ENCODE measurements at places on chromosomes 4 and X.

DNA sequence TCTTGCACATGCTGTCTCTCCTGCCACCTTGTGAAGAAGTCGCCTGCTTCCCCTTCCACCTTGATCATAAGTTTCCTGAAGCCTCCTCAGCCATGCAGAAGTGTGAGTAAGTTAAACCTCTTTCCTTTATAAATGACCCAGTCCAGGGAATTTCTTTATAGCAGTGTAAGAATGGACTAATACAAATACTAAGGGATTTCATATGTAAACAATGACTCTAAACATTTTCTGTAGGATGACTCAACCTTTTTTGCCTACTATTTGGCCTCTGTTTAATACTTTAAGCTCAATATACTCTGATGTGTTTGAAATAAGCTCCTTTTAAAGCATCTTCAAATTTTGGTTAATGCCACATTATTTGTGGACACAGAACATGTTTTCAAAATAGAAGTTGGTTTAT, 813.5 kb upstream of the SLIT2 start:
- no peak for DNase-seq

- DNase-seq = no peak
These were observed 121.1 kb upstream of the FAM9C start for GRCh38 chrX:13165266-13166189.

GRCh38 chrX:110173192-110174175, 144.4 kb downstream of the AMMECR1 start:
- DNase-seq = no peak

- DNase-seq = no peak
These were observed 46.1 kb upstream of the CITED1 start for GRCh38 chrX:72351606-72352334.

GRCh38 chr4:74796631-74797030, 2.3 kb upstream of the BTC start:
- no peak for DNase-seq

DNA sequence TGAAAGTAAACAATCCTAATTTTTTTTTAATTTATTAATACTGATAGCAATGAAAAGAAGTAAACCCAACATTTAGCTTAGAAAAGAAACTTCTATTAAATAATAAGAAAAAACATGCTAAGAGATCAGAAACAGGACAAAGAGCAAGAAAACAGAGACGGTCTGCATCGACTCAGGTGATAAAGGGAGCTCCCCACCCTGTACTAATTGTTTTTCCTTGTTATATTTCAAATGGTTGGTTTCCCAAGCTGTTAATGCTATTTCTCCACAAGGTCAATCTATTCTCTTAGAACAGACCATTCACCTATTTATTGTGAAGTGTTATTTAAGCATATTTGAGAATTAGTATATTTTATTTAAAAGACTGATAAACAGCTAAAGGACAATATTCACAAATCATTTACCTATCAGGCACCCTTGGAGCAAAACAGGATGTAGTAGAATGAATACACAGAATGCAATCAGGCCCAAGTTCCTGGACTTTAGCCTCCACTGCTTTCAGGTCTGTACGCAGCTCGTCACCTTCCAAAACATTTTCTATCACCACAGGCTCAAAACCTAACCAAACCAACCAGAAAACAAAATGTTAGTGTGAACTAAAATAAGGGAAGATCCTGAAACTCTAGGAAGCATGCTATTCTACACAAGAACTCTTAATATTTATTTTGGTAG, 5.5 kb downstream of the SEPSECS start:
- no peak for DNase-seq

- DNase-seq = peak; percentile 31
These were observed 229.2 kb downstream of the PTTG2 start for GRCh38 chr4:38189445-38189844.

DNA sequence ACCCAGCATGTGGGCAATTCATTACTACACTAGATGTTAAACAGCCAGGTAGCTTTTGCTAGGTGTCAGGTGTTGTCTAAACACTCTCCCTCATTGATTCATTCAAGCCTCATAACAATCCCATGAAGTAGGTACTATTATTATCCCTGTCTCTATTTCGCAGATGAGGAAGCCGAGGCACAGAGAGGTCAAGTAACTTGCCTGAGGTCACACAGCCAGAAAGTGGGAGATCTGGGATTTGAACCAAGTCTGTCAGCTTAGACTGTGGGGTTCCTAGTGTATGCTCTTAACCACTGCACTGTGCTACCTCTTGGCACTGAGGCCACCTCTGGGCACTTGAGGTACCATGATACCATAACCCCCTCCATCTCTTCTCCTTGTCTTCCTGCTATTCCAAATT, 17.4 kb upstream of the XPNPEP2 start:
- no peak for DNase-seq

DNA sequence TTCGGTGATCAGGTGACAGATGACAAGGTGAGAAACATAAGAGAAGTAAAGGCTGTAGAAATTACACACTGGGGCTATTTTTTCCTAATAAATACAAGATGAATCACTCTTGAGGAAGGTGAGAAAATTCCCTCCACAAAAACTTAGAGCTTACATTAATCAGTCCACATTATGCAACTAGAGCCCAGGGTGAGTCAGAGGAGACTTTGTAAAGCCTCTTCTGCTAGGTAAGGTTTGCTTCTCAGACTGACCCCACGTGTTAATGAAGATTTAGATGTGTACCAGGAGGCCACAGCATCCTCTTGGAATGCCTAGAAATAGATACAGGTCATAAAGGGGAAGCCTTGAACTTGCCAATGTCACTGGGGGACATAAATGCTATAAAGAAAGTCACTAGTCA, 396.0 kb upstream of the SMIM31 start:
- no peak for DNase-seq

- no peak for DNase-seq
These were observed 1050.0 kb upstream of the INTU start for GRCh38 chr4:126582737-126583136.

DNA sequence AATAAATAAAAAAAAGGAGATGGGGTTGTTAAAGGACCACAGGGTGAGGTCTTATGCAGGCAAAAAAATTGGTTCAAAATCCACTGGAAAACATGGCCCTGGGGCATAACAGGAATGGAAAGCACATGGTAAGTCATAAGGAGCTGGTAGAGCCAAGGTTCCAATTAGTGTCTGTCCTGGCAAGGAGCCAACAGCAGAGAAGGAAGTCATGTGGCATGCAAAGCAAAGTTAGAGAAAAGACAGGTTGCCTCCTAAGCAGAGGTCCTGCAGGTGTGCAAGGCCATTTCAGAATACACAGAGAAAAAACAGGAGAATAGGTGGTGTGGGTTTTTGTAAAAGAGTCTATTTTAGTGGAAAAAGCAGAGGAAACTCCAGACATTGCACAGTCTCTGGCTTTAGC, 1881.7 kb downstream of the ARAP2 start:
- DNase-seq = no peak

DNA sequence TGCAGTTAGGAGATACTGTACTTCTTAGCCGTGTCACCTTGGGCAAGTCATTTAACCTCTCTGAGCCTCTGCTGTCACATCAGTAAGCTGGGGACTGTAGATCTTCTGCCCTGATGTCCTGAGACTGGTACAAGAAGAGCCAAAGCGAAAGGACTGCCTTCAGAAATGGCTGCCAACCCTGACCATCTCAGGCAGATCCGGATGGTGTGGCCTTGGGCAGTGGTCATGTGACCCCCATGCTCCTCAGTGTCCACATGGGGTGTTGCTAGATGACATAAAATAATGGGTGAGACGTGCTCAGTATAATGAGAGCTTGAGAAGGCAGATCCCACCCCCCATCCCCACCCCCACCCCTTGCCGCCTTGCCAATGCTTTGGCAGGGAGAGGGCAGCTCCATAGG, 60.4 kb upstream of the MTM1 start:
- no peak for DNase-seq

DNA sequence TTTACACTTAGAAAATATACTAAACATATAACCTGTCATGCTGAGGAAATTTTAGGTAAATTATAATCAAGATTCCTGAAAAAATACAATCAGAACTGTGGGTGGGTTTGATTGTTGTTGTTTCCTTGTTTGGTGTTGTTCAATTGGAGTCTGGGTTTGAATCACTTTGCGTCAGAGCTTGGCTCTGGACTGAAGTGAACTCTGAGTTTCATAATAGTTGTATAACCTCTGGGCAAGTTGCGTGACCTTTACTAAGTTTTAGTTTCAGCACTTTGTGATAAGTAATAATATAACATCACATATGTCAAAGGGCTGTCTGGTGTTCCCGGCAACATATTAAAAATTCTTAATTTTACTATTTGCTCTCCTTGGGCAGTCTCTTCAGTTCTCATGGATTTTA, 758.1 kb downstream of the RAPGEF2 start:
- no peak for DNase-seq

GRCh38 chr4:21885770-21886169, 62.8 kb downstream of the KCNIP4 start:
- DNase-seq = no peak

DNA sequence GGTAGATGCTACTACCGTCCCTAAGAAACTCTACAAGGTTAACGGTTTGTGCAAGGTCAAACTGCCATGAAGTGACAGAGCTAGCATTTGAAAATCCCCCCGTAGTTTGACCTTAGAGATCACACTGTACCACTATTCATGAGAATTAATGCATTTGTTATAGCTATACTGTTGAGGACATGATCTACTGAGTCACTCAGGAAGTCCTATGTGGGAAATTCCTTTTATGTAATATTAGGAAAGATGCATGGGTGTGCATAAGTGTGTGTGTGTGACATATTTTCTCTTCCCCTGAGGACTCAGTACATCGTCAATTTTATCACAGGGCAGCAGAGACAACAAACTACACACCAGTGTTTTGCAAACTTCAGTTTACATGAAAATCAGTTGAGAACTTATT, 141.1 kb downstream of the FBXW7 start:
- DNase-seq = no peak

DNA sequence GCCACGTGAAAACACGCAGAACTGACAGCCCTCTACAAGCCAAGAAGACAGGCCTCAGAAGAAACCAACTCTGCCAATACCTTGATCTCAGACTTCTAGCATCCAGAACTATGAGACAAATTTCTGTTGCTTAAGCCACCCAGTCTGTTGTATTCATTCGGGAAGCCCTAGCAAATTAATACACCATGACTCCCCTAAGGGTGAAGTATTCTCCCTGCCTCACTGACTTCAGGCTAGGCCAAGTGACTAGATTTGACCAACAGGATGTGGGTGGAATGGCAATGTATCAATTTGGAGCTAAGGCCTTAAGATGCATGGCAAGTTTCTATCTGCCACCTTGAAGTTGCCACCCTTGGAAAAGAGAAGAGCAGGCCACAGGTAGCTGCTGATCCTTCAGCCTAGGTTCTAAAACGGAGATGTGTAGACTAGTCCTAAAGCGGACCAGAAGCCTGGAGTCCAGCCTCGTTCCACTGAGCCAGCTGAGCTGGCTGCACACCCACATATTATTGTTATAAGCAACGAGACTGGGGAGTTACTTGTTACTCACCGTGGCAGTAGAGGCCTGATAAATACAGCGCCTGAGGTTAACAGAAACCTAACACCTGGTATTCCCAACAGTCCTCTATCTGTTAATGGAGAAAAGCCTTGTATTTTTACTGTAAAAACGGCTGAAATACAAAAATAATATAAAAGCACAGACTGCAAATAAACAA, 16.4 kb downstream of the SCARB2 start:
- no peak for DNase-seq

- no peak for DNase-seq
These were observed 509.7 kb downstream of the SMARCA1 start for GRCh38 chrX:129013574-129013973.

GRCh38 chr4:29082684-29083083, 1637.5 kb upstream of the PCDH7 start:
- DNase-seq = no peak

DNA sequence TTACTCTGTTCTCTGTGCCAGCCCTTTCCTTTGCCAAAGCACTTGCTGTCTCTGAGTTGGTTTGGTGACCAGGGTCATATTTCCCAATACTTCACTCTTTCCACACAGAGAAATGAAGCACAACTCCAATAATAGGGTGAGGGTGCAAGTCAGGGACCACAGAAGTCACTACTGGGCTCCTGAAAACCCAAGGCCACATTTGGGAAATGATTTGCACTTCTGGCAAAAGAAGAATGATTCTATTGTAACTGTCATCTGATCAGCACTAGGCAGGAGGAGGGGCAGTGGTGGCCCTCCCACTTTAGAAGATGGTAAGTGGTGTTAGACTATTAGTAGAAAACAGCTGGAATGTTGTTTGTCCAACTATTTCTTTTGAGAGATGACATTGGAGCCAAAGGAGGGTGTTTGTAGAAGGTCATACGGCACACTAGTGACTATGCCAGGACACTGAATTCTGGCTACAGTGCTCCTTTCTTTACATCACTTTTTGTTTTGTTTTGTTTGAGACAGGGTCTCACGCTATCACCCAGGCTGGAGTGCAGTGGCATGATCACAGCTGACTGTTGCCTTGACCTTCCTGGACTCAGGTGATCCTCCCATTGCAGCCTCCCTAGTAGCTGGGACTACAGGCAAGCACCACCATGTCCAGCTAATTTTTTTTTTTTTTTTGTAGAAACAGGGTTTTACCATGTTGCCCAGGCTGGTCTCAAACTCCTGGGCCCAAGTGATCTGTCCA, 10.8 kb upstream of the HADH start:
- DNase-seq = no peak

DNA sequence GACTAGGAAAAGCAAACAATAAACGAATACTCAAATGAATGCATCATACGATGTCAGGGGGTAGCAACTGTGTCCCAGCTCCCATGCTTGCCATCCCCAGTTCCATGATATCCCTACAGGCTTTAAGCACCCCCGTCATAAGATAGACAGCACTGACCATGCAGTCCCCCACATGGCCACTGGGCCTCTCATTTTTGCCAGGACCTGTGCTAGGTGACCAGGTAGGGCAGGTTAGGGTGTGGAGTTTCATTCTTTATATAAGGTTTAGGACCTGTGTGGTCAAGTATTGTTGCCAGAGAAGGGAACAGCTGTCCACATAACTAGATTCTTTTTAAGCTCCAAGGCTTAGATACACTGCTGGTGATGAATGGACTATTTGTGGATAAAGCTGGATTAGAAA, 9.7 kb downstream of the PPEF2 start:
- DNase-seq = no peak

DNA sequence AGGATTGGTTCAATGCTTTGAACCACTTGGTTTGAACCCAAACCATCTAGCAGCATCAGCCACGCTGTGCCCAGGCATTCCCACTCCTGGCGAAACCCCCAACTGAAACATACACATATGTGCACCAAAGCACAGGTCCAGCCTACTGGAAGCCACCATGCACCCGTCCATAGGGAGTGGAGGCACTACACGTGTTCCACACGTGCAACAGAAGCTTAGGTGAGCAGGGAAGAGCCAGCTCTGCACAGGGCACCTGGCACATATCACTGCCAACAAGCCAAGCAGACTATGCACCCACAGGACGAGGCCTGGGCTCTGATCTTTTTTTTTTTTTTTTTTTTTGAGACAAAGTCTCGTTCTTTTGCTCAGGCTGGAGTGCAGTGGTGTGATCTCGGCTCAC, 66.3 kb upstream of the GPR78 start:
- DNase-seq = no peak

GRCh38 chrX:124954402-124954801, 365.3 kb upstream of the TEX13C start:
- no peak for DNase-seq
